Mammary epithelial cell (primary cell): ENCODE measurements at places on chromosomes 1 and 21. TPM values are rescaled to one million over a fixed set of nuclear protein-coding genes. Genes with fewer than 3 reads are reported as not detected.

DNA sequence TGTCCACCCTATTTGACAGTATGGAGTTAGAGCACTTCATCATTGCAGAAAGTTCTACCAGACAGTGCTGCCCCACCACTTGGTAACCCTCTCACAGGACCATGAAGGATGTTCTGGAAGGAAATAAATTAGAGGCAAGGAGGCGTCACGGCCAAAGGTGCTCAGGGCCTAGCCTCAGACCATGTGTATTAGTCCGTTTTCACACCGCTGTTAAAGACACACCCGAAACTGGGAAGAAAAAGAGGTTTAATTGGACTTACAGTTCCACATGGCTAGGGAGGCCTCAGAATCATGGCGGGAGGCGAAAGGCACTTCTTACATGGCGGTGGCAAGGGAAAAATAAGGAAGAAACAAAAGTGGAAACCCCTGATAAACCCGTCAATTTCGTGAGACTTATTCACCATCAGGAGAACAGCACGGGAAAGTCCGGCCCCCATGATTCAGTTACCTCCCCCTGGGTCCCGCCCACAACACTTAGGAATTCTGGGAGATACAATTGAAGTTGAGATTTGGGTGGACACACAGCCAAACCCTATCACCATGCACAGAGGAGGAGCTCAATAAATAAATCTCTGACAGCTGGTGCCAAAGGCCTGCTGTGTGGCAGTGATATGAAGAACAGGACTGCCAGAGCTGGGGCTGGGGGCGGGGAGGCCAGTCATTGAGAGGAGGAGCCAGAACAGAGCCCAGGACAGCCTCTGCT, 75.8 kb downstream of the FHAD1 start:
- no peak for DNase-seq

DNA sequence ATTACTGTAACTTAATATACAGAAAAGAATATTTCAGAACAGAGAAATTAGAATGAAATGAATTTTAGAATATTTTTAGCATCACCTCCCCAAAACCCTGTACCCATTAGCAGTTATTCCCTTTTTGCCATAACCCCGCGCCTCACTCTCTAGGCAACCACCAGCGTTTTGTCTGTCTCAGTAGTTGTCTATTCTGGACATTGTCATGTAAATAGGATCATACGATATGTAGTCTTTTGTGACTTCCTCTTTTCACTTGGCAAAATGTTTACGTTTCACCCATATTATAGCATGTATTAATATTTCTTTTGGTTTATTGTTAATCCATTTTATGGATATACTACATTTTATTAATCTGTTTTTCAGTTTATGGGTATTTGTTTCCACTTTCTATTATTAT, 24.9 kb downstream of the SOAT1 start:
- no peak for DNase-seq

Gene KDM1A
- 49.9 and 65.1 TPM in 2 replicates for total RNA-seq

Gene FCMR
- 3.8 and 5.0 TPM in 2 replicates for total RNA-seq

DNA sequence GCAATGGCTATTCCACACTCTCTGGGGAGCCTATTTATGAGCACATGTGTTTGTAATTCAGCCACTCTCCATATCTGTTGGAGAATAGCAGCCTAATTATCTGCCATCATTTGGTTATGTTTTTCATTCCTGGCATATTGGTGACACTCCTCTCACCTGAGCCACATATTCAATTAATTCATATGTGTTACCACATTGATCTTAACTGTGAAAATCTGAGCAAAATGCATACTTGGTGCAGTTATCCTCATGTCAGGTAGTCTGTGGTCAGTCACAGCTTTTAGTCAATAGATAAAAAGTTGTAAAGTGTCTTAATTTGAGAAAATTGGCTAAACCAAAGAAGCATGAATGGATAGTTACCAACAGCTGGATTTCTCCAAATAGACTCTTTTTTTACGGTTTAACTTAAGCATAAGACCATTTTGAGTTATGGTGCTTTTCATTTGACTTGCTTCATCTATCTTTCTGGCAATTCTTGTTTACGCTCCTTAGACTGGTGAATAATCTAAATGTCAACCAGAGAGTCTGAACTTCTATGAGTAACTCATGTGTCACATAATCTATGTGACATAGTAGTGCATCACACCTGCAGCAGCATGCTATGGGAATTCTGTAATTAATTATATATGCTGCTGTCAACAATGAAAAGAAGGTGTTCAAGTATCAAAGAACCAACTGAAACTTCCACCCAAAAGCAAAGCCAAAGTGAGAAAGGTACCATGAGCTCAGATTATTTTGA, 187.7 kb upstream of the SGIP1 start:
- peak; percentile 24 for DNase-seq

- DNase-seq, result no peak
Observed at GRCh38 chr1:59346429-59346828, 49.5 kb downstream of the FGGY start.

Gene EFNA1
- total RNA-seq, result 21.5 and 23.5 TPM in 2 replicates

- no peak for DNase-seq
Observed at GRCh38 chr1:17123196-17124045, 4.2 kb upstream of the PADI2 start.

Gene RYR2
- not detected for total RNA-seq

DNA sequence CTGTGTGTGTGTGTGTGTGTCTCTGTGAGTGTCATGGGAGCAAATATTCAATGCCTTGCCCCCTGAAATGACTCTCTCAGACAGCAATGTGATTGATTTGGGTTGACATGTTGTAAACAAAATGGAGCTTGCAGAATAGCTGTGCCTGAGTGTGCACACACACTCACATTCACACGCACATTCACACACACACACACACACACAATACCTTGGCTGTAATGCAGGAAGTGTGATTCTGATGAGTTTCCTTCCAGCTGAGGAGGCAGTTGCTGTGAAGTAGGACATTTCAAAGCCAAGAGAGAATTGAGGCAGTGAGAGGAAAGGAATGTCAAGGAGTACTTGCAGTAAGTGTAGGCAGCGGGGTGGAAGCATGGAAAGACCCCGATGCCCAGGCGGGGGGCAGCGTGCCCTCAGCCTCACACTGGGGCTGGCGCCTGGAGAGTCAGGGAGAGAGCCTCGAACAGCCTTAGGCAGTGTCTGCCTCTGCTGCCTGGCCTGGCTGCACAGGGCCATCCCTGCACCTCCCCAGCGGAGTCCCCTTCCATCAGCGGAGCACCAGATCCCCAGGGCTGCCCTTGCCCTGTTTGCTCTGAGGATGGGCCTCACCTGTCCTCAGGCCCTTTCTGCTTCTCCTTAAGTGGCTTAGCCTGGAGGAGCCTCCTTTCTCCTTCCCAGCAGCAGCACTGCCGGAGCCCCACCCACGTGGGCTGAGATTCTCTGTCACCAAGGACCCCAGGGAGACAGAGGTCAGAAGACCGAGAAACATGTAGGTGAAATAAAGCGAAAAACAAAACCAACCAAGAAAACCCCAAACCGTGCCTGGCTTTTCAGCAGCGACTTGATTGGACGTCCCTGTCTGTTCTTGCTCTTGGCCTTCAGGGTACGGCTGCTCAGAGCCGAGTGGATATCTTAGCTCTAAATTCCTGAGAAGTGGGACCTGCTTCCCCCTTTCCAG, 9.2 kb downstream of the VASH2 start:
- no peak for DNase-seq

Gene C1orf87
- total RNA-seq, result not detected

Gene FHAD1
- total RNA-seq, result 0.33 TPM

DNA sequence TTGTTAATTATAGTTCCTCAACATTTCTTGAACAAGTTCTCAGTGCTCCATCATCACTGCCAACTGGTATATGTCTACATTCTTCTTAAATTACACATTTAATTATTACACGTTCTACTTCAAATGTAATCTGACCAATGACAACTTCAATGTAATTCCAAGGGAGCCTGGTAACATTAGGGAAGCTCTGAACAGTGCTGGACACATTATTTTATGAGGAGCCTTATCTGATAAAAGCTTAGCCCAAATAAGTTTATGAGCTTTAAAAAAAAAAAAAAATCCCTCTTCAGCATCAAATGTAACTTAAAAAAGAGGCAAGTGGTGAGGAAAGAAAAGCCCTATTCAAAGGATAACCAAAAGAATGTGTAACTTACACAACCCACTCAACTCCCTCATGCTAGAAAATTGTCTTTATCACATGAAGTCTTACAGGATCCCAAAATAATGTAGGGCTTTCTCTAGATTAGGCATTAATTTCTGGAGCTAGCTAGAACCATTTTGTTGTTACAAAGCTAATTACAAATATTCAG, 35.2 kb upstream of the ABCA4 start:
- DNase-seq, result no peak

Gene GCSAML
- total RNA-seq, result not detected

GRCh38 chr1:7942214-7942921, 1.7 kb upstream of the TNFRSF9 start:
- peak; percentile 28 for DNase-seq

DNA sequence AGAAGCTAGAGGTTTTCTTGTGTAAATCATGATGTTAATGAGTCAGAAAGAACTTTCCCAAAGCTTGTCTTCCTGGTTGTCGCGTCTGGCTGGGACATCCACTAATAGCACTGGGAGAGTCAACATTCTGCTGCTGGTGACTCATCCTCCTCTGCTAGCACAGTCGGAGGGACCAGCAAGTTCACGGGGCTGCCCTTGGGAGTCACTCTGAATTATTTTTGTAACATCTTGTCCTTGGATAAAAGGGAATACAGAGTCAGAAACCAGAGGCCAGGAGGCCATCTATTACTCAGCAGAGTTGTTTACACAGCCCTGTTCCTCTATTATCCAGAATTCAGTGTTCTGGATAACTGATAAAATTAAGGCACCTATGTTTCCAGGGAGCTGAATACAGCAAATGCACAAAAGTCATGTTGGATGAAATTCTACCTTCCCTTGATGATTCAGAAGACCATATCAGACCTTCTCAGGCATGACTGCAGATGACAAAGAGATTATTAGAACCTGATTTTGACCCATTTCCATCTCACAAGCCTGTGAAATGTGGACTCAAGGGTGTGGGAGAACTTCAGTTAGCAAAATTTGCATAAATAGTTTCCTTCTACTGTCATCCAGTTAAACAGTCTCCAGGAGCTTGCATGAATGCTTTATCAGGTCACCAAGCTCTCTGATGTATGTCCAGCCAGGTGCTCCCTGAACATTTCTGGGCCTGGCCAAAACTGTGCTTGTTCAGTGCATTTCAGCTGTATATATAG, 68.1 kb downstream of the JAK1 start:
- DNase-seq, result peak; percentile 91

DNA sequence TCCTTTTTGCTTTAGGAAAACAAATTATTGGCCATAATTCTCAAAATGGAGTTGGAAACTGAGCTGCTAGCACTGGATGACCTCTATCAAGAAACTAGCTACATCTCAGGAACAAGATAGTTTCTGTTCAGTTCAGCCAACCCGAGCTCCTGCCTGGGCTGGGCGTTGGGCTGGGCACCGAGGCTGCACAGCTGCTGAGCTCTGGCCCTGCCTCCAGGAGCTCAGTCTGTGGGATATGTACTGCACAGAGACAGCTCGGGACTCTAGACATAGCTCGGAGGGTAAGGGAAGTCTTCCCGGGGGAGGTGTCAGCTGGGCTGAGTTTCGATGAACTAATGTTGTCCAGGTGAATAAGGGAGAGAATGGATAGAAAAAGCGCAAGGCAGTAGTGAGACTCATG, 24.5 kb upstream of the SLC1A7 start:
- DNase-seq, result no peak
